ENCODE measurements at places on chromosomes 12 and 14.

- no peak for DNase-seq
Observed at GRCh38 chr14:66650491-66650911, 142.6 kb downstream of the GPHN start.

DNA sequence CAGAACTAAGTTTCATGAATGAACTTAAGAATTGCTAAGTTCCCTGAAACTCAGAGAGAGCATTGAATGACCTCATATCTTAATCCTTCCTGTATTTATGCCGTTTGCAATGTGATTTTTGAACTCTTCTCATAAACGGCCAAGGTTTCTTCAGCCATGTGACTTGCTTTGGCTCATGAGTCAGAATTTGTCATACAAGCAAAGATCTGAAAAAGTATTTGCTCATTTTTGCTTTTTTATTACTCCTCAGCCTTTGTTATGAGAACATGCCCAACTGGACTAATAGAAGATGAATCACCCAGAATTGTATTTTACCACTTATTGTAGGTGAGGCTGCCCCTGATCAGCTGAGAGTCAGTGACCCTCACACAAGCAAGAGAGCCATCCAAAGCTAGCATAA is 693.8 kb downstream of the BCL11B start:
- no peak for DNase-seq

DNA sequence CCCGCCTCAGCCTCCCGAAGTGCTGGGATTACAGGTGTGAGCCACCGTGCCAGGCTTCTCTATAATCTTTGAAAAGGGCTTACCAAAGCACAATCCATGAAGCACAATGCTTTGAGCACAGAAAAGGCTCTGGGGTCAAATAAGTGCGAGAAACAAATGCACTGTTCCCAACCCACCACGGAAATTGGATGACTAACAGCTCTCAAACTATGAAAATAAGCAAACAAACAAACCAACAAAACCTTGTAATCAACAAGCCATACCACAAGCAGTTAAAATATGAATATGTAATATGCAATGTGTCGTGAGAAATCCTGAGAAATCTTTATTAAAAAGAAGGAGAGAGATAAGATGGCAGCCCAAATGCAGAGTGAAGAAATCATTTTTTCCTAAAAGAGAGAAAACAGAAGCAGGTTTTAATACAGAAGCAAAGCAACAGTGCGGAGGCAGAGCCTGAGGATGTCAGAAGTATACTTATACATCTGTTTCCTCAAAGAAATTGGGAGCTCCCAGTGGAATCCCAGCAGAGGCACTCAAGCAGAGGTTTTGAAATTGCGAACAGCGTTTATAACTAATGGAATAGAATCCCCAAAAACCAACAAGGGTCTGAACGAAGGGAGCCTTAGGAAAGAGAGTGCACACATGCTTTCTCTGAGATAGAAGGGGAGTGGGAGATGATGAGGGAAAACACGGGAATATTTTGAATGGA is 17.1 kb downstream of the SMCO2 start:
- no peak for DNase-seq

DNA sequence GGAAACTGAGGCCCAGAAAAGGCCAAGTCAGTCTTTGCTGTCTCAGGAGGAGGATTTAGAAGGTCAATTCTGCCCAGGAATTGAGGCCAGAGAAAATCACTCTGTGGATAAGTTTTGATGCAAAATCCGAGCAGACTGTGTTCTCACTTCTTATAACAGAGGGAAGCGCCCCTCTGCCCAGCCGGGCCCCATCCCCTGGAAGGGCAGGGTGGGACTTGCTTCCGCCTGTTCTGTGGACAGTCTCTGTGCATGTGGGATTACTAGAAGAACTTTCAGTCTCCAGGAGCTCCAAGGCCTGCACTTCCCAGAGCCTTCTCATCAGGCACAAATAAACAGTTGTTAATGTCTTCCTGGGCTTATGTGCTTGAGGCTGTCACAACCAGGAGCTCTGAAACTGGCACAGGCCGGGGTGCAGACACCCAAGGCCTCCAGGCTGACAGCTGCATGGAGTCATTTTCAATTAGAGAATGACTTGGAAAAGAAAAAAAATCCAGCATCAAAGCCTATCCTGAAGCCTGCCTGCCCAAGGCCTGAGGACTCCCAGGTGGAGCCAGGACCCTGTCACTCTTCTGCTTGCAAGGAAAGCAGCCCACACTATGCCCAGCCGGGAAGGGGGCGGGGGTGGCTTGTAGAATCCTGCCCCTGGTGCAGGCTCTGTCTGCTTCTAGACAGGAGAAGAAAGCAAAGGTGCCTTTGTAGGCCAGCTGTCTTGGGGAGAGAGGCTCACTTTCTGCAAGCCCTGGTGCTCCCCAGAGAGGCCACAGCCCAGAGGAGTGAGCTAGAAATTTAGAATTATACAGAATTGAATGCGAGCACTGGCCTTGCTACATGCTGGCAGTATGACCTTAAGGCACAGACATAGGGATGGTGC is 84.7 kb downstream of the NTF3 start:
- DNase-seq, result no peak

DNA sequence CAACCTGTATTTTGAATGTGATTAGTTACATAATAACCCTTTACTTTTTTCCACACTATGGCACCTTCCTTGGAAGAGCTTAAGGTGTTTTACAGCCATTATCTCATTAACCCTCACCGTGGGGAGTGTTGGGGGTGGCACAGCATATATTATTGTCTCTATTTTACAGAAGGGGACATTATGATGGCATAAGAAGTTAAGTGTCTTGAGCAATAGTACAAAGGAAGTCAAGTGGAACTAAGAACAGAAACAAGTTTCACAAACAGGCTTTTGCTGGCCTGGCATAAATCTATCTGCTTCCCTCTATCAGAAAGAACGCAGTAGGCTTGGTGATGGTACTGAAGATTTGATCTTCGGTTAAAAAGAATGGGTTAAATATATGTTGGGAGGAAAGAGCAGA is 169.7 kb upstream of the OTX2 start:
- DNase-seq, result no peak

GRCh38 chr12:98582093-98582492 is 11.4 kb upstream of the SLC25A3 start:
- no peak for DNase-seq

GRCh38 chr12:59963546-59963945 is 367.7 kb downstream of the SLC16A7 start:
- no peak for DNase-seq

DNA sequence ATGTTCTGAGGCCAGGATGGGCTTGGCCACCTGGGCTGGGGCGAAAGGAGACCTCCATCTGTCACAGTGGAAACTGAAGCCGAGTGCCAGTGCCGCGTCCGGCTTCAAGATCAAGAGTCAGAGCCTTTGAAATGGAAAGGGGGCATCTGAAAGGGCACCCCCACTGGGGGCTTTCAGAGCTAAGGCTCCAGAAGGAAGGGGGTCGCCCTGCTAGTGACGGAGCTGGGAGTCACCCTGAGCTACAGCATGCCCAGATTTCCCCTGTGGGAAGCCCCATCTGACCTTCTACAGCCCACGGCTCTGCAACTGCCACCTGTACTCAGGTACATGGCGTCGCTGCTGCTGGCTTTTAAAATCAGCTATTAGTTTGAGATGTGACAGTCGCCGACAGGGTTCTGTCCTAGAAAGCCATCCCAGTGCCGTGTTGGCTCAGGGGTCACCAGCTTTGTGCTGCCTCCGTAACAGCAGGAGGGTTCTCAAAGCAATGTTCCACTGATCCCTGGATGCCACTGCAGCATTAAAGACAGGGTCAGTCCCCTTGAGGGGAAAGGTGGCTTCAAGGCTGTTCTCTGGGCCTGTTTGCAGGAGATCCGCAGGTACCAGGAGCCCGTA is 31.5 kb downstream of the CCNK start:
- DNase-seq, result no peak

GRCh38 chr12:27852117-27852516 is 72.1 kb upstream of the MANSC4 start:
- DNase-seq, result no peak

DNA sequence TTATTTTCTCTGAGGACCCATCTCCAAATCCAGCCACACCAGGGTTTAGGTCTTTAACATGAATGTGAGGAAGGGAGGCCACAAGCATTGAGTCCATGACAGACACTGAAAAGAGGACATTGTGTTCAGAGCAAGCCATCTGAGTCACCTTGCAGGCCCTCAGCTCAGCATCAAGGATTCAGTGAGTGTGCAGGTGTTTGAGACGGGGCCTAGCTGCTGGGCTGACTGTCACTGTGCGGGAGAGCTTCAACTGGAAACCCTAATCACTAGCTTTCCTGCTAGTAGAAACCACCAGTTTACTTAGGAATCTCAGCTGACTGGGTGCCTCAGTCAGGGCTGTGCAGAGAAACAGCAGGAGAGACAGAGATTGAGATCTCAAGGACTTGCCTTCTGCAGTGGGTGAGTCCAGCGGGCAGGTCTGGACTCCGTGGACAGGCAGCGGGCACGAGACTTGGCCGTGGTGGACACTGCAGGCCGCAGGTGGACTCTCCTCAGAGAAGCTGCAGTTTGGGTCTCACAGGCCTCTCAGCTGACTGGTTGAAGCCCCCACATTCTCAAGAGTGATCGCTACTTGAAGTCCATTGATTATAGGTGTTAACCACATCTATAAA is 86.1 kb upstream of the DYNC1H1 start:
- DNase-seq, result no peak

- DNase-seq, result no peak
Observed at GRCh38 chr12:130214686-130215395, 52.6 kb downstream of the FZD10 start.

DNA sequence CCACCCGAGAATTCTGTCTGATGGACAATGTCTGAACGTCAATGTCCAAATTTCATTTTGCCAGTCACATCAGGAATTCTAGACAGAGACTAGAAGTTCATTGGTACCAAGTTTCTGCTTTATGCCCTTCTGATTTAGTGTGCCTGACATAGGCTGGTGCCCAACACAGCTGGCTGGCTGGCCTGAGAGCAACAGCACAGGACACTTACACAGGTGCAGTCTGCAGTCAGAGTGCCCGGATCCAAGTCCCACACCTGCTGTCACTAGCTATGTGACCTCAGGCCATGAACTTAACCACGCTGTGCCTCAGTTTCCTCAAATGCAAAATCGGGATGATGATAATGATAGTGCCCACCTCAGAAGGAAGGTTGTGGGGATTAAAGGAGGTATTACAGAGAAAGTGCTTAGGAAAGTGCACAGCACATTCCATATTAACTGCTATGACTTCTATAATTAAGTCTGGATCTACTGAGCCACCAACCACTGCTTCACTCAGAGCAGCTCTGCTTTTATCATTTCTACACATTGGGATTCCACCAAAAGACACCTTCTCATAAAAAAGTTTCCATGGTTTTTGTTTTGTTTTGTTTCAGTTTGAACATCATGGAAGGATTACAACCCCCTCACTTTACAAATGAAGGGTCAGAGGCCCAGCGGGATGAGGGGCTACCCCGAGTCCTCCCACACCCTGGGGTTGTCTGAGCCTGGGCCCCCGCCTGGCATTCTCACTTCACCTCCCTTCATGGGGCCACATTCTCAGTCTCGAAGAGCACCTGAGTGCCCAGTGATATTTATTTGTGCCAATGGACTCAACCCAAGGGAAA is 168.8 kb upstream of the BCL2L14 start:
- no peak for DNase-seq

DNA sequence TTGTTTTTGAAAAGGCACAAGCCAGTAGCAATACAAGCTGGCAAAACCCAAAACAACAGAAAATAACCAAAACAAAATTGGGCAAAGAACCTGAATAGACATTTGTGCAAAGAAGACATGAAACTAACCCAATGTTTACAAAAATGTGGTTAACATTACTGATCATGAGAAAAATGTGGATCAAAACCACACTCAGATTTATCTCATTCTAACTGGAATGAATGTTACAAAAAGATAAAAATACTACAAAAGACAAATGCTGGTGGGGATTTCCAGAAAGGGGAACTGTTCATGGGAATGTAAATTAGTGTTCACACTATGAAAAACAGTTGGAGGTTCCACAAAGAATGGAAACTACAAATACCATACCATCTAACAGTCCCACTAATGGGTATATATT is 26.6 kb downstream of the ASCL4 start:
- DNase-seq, result no peak

- DNase-seq, result no peak
Observed at GRCh38 chr12:123151457-123152454, 866 bp upstream of the PITPNM2 start.

DNA sequence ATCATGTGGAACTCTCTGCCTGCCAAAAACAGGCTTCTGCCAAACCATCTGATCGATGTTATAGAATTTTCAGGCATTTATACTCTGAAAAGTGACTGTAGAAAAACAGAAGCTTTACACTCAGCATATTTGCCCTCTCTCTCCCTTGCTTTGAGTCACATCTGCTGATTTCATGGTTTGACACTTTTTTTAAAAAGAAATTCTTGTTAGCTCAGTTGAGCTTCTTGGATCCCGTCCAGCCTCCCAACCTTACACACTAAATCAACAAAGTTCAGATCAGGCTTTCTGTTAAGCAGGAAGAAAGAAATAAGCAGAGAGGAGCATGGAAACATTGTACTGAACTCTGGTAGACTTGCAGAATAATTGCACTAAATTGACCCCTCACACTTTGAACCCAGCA is 193.6 kb upstream of the SEL1L start:
- DNase-seq, result no peak

GRCh38 chr14:75832621-75833297 is 149.0 kb downstream of the TGFB3 start:
- no peak for DNase-seq

- no peak for DNase-seq
Observed at GRCh38 chr14:60616461-60616959, 32.8 kb downstream of the SIX1 start.

GRCh38 chr14:65840118-65840751 is 427.7 kb downstream of the FUT8 start:
- DNase-seq, result peak; percentile 66

GRCh38 chr12:122825773-122826724 is 9.2 kb upstream of the HIP1R start:
- no peak for DNase-seq

GRCh38 chr14:104447750-104448149 is 131.8 kb upstream of the C14orf180 start:
- DNase-seq, result no peak

DNA sequence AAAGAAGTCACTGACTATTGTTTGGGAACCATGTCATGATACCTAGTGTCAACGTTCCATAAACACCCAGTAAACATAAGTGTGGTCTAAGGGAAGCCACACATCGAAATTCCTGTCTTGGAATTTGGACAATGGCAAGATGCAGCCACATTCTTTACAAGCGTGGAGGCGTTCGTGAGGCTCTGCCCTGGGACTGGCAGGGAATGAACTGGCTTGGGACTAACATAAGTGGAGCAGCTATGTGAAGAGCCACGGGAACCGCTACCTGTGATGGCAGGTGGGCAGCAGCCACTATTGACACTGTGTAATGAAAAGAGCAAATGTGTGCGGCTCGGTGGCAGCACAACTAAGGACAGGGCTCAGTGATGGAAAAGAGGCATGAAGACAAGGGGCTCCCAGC is 10.0 kb upstream of the NRIP2 start:
- no peak for DNase-seq

GRCh38 chr12:29291226-29291625 is 89.7 kb downstream of the ERGIC2 start:
- DNase-seq, result no peak

DNA sequence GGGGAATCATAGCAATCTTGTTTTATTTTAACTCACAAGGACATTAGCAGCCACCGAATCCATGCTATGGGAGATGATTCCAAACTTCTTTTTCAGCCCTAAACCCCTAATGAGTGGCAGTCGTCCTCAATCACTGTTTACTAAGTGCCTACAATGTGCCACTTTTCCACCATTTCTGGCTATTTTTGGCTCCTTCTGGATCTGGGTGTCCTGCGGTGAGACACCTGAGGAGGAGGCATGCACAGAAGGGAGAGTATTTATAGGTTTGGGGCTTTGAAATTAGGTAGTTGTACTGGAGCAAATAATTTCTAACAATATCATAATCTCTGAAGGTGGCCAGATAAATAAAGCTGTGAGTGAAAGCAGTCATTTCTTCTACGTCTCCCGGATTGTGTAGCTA is 1125.6 kb downstream of the BCL11B start:
- DNase-seq, result no peak
